ENCODE measurements at places on chromosomes 12 and 14. TPM values are rescaled to one million over a fixed set of nuclear protein-coding genes. Genes with fewer than 3 reads are reported as not detected.

DNA sequence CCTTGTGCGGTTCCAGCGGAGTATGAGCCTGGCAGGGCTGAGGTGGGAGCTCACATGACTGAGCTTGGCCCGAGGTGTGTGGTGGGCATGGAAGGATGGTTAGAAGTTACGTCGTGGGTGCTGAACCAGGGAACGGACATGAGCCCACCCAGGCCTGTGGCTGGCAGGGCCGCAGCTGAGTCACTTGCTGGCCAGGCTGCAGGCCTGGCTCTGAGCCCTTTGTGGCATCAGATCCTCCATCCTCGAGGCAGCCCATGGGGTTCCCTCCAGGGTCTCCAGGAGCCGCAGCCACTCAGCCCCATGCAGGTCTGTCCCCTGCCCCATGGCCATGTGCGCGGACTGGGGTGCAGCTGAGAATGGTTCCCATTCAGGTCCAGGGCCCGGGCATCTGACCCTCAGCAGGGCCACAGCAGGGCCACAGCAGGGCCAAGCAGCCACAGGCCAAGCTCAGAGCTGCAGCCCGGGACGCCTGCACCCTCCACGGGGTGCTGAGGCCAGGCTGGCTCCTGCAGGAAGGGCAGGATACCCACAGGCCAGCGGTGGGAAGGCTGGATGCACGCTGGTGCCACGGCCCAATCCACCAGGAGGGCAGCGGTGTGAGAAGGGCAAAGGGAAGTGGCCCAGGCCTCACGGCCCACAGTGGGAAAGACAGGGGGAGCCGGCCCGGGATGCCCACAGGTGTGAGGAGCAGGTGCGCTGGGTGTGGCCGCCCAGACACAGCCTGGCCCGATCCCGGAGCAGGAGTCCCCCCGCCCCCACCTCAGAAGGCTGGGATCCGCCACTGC, 26.3 kb upstream of the ULK1 start:
- no peak for DNase-seq

DNA sequence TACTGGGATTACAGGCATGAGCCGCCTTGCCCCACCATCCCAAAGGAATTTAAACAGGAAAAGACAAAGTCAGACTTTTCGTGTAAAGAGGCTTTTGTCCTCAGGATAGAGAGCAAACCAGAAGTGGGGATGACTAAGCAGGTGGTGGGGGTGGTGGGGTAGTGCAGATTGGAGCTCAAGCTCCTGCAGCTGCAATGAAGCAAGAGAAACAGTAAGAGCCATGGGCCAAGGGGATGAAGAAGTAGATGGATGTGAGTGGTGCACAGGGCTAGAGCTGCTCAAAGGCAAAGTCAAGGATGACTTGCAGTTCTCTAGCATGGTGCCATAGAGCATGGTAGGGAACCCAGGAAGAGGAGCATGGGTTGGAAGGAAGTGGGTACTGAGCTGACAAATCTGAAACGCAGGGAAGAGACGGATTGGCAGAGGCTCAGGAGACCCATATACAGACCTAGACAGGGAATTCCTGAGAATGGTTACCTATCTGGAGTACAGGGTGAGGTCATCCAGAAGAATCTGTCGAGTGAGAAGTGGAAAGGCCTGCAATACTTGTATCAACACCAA, 11.4 kb upstream of the RNF34 start:
- DNase-seq, result no peak

DNA sequence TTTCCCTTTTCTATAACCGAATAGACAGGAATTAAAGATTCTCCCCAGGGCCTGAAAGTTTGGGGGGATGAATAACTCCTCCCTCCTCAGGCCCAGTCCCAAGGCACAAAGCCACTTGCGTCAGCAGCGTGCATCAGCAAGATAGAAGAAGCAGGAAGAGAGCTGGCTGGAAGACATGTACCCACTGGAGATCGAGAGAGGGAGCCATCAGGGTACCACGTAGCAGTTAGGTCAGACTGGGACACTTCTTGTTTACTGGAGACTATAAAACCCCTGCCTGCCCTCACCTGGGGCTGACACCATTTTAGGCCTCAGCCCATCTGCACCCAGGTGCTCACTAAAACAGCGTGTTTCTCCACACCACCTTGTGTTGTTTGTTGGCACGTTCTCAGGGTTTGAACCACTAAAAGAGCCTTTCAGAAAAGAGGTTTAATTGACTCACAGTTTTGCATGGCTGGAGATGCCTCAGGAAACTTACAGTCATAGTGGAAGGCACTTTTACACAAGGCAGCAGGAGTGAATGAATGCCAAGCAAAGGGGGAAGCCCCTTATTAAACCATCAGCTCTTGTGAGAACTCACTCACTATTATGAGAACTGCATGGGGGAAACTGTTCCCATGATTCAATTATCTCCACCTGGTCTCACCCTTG, 93.2 kb downstream of the TMTC3 start:
- no peak for DNase-seq

DNA sequence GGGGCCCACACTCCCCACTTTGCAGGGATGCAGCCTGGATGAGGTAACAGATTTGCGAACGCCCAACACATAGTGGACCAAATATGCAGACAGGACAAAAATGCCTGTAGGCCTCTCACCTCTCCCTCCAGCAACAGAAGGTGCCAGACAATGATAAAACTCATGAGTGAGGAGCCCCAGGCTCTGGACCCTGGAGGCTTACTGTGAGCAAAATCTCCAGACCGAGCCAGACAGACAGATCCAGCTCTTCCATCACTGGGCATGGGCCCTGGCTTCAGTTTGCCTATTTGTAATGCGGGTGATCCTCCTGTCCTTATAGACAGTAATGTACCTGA, 42.3 kb downstream of the IRF2BPL start:
- no peak for DNase-seq

- no peak for DNase-seq
These were observed 37.0 kb upstream of the SFSWAP start for GRCh38 chr12:131673888-131674257.

The TMEM119 gene
- 0.48 TPM for total RNA-seq

The SMIM41 gene
- 0.31 TPM for total RNA-seq

- no peak for DNase-seq
These were observed 92.2 kb downstream of the PTPRR start for GRCh38 chr12:70828351-70828750.

DNA sequence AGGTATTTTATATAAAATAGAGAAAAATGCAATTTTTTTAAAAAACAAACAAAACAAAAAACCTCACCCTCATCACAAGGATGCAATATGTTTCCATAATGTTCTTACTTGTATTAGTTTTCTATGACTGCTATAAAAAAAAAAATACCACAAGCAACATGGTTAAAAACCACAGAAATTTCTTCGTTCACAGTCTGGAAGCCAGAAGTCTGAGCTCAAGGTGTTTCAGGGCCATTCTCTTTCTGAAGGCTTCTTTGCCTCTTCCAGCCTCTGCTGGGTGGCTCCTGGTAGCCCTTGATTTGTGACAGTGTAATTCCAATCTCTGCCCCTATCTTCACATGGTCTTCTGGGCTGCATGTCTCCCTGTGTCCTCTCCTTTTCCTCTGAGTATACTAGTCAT, 21.5 kb upstream of the SSTR1 start:
- DNase-seq, result no peak

Measured in H1 (cell line).